Stimulated activated CD8-positive, alpha-beta memory T cell treated with anti-CD3 and anti-CD28 coated beads, Interleukin-7, amount 100 ng/mL, for 1 hour (primary cell): ENCODE measurements at places on chromosomes 5 and 9.

DNA sequence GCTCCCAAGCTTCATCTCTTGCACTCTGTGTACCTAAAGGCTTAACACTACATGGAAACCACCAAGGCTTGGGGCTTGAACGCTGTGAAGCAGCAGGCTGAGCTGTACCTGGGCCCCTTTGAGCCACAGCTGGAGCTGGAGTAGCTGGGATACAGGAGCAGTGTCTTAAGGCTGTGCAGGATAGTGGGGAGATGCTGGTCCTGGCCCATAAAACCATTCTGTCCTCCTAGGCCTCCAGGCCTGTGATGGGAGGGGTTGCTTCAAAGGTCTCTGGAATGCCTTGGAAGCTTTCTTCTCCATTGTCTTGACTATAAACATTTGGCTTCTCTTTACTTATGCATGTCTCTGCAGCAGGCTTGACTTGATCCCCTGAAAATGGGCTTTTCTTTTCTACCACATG lies 42.3 kb upstream of the DAPK1 start:
- DNase-seq = no peak

DNA sequence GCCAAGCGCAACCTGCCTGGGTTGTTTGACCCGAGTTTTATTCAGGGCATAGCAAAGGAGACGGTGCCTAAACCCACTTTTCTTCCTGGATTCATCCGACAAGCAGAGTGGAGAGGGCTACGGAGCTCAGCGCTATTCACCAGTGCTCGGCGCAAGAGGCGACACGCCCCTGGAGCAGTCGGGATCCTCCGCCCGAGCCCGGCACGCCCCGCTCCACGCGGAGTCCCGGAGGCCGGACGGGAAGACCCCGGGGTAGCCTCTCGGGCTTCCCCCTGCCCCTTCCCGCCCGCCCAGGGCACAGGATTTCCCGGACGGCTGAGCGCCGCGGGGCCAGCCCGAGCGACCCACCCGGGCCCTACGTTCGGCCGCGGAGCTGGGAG lies 427 bp downstream of the SERINC5 start:
- DNase-seq = no peak

GRCh38 chr5:41795125-41795524 lies 75.1 kb downstream of the OXCT1 start:
- no peak for DNase-seq

DNA sequence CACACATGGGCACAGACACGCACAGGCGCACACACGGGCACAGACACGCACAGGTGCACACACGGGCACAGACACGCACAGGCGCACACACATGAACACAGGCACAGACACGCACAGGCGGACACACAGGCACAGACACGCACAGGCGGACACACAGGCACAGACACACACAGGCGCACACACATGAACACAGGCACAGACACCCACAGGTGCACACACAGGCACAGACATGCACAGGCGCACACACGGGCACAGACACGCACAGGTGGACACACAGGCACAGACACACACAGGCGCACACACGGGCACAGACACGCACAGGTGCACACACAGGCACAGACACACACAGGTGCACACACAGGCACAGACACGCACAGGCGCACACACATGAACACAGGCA lies 312.8 kb upstream of the IRX1 start:
- DNase-seq = no peak

DNA sequence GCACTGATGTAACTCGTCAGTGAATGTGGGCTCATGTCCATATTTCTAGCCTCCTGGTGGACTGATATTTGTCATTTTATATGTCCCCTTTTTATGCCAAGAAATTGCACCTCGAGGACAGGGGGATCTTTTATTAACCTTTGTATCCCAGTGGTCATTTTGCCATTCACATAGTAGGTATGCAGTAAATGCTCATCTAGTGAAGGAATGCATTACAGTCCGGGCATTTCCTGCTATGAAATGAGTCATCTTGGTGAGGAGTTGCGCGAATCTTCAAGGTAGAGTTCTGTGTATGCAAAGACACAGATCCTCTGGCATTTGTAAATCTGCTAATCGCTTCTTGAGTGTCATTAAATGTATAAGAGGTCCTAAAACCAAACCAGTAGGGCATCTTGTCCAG lies 755.5 kb upstream of the ADAMTS16 start:
- DNase-seq = no peak

GRCh38 chr5:1641560-1642166 lies 117.9 kb upstream of the LPCAT1 start:
- peak; percentile 54 for DNase-seq

DNA sequence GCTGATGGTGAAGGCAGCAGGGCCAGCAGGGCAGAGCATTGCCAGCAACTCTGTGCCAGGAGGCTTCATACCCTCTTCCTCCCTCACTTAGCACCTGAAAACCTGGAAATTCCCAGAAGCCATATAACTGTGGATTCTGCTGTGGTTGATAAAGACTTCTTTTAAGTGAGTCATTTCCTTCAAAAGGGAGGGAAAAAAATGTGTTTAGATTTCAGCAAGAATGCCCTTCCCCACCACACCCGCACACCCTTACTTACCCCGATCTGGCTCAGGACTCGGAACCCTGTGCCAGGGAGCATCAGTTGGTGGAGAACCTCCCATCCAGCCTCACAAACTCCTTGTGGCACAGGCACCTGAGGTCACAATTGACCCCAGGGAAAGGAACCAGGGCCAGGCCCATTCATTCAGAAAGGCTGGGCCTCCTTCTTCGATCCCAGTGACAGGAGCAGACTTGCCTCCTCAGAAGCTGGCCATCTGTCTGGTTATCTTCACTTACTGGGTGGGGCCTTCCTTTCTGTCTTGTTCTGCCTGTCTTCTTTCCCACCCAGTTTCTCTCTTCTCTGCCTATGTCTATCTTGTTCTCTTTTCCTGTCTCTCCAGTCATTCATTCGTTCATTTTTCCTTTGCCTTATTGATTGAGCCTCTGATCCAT lies 62.6 kb downstream of the PLAC8L1 start:
- DNase-seq = no peak

DNA sequence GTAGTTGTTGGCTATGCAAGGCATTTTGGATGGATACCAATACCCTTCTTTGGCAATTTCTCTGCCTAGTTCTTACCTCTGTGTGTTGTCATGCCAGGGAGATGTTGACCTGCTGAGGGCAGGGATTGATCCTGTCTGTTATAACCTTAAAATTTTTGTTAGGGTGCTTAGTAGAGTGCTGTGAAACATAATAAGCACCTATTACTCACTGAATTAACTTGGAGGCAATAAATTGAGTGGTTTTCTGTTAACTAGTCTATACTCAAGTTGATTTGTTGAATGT lies 177.2 kb downstream of the ARHGAP26 start:
- DNase-seq = no peak

DNA sequence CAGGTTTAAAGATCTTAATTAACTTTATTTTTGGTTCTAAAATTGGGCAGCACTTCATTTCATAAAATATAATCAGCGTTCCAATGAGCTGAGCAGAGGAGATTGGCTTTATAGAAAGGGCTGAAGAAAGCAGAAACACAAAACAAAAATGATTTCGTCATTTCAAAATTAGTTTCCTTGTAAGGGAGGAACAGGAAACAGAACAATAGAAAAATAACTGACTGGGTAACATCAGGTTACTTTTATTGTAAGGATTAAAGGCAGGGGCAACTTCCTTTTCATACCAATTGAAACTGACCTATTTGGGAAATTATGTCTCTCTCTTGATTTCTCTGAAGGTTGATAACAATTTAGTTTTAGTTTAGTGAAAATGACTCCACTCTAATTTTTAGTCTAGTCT lies 157.1 kb downstream of the ATP10B start:
- no peak for DNase-seq

GRCh38 chr9:116000748-116001329 lies 152.8 kb upstream of the PAPPA start:
- DNase-seq = no peak

DNA sequence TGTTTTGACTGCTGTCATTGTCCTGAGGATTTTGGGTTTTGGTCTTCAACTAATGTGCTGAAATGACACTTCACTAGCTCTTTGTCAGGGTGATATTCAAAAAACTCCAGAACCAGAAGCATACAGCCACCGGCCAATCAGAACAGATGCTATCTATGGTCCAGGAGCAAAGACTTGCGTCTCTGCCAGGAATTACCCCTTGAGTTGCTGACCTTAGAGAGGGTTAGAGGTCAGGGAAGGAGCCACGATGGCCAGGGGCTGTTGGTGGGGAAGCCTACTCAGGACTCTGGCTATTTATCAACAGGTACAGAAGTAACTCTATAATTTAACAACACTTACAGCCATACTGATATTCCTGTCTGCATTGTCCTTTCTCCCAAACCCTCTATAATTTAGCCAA lies 356.8 kb downstream of the EFNA5 start:
- DNase-seq = no peak

DNA sequence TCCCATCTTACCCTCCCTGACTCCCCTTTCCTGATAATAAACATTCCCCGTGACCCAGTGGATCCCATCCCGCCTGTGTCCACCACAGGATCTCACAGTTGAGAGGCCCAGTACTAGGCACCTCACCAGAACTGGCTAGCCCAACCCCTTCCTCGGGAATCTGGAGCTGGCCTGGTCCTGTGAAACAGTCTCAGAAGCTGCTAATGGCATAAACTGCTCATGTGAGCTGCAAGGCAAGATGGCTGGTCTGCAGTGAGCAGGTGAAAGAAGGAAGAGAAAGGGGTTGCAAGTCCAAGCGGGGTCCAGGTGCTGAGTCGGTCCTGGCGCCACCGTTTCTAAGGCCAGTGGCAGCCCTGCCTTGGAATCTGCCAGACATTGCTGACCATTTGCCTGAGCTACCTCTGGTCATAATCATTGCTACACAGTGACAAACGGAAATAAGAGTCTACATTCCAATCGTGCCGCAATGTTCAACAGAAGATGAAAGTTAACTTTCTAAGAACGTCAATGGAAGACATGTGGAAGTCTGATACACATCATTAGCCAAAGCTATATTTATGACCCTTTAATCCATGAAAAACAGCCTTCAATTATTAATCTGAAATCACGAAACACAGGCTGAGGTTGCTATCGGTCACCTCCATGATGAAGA lies 33.7 kb downstream of the DNAH5 start:
- DNase-seq = no peak
